SHP77 (cell line): ENCODE measurements at places on chromosomes 4 and X.

- DNase-seq = no peak
Observed at GRCh38 chr4:173490256-173490655, 39.8 kb downstream of the HAND2 start.

DNA sequence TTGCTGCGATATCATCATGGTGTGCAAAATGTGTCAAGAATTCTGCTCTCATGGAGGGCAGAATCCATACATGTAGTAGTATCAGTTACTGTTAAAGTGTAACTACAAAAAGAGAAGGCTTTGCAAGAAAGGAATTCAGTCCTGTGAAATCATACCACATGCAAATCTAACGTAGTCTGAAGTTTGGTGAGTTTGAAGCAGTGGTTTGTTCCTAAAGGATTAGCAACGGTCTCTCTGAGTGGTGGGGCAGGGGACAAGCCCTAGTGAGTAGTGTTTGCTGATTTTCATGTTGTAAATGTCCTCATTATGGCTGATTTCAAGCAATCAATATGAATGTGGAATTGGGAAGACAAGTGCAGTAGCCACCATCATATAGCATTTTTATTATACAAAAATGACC, 47.1 kb upstream of the CLNK start:
- DNase-seq = no peak

DNA sequence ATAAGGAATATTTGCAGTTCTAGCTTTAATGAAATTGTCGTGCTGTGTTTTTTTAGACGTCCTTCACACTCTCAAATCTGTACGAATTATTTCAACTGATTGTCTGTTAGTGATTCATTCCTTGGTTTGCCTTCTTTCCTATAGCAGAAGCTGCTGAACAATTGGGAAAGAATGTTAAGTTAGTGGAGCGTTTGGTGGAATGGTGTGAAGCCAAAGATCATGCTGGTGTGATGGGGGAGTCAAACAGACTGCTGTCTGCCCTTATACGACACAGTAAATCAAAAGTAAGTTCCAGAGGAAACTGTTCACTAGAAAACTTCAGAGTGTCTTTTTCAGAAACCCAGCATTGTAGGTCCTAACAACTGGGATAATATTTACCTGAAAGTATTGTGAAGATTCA, 159.9 kb downstream of the RAP1GDS1 start:
- DNase-seq = no peak

DNA sequence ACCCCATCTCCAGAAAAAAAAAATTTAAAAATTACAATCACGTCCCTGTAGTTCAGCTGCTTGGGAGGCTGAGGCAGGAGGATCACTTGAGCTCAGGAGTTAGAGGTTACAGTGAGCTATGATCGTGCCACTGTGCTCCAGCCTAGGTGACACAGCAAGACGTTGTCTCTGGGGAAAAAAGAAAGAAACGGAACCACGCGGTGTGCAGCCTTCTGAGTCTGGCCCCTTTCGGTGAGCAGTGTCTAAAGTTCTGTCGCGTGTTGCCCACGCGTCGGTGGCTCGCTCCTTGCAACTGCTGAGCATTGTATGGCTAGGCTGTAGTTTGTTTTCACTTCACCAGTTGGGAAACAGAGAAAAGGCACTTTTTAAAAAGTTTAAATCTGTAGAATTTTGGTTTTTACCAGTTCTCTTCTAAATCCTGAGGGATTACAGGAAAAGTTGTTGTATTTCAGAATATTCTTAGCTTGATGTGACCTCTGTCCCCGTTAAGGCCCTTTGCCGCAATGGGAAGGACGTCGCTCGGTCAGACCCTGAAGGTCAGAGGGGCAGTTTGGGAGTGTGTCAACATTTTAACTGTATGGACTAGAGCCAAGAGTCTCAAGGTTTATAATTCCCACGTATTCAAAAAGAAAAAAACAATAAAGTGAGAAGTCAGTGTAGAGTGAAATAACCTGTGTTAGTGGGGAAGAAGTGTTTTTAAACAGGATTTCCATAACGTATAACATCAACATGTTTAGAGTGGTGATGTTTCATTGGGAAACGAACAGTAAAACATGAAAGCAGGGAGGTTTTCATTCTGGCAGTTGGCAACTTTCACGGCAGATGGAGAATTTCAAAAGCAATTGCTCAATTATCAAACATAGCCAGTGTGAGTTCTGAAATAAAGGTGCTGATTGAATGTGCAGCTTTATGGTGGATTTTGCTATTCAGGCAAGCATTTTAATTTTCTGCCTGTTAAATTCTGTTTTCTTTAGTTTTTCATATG, 45.8 kb upstream of the MSANTD1 start:
- DNase-seq = no peak

- no peak for DNase-seq
Observed at GRCh38 chr4:77073106-77073809, 2.5 kb downstream of the CCNI start.
